ENCODE measurements at places on chromosomes 6 and 20. TPM values are rescaled to one million over a fixed set of nuclear protein-coding genes. Genes with fewer than 3 reads are reported as not detected.

DNA sequence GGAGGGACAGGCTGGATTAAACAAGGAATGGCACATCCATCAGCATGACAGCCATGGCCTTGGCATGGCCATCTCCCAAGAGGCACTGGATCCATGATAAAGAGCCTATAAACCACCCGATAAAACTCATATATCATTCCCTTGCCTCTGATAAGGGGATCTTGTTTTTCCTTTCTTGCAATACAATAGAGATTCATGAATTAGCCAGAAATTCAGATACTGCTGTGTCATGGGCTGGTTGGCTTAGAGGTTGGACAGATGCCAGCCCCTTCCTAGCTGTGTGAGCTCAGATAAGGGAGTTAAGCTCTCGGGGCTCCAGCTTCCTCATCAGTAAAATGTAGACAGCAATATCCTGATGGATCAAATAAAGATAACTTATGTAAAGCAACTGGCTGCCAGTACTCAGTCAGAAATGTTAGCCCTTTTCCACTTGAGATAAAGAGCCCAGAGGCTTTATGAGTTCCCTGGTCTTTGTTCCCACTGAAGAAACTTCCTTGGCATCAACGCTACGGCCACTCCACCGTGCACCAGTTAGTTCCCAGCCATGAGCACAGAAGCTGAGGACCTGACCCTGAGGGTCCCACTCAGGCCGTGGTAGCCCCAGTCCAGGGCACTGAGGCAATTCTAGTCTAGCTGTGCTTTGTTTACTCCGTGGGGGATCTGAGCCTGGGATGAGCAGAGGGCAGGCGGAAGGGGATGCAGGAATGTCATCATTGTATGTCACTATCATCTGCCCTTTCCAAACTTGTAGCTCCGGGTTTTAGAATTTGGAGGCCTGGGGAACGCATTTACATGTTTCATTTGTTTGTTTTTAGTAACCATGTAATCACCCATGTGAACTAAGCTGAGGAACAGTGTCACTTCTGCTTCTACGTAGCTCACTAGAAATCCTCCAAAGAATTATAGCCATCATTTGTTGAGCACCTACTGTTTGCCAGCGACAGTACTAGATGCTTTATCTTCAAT is 67.2 kb upstream of the TBC1D7 start:
- peaks cover 6% of the 10 kb centered on the region for H3K4me1 ChIP-seq
- H3K27ac ChIP-seq: no peak overlapping the region
- DNase-seq: no peak
- H3K27me3 ChIP-seq: no peaks in the 10 kb centered on the region
- no peaks in the 10 kb centered on the region for H3K36me3 ChIP-seq

GRCh38 chr20:56900252-56900651 is 271.1 kb downstream of the TFAP2C start:
- no peak overlapping the region for H3K27ac ChIP-seq
- no peaks in the 10 kb centered on the region for H3K36me3 ChIP-seq
- H3K4me3 ChIP-seq: no peak overlapping the region
- no peaks in the 10 kb centered on the region for H3K4me1 ChIP-seq
- H3K27me3 ChIP-seq: no peaks in the 10 kb centered on the region
- no peak for DNase-seq

- H3K27ac ChIP-seq: no peak overlapping the region
- peaks cover 10% of the 10 kb centered on the region for H3K4me1 ChIP-seq
- H3K36me3 ChIP-seq: peaks cover 66% of the 10 kb centered on the region
- DNase-seq: no peak
- H3K4me3 ChIP-seq: no peak overlapping the region
Observed at GRCh38 chr20:51463998-51464397, 78.5 kb downstream of the NFATC2 start.

- H3K36me3 ChIP-seq: peaks cover 6% of the 10 kb centered on the region
- H3K27ac ChIP-seq: no peak overlapping the region
Observed at GRCh38 chr6:106316375-106316766, 9.2 kb downstream of the ATG5 start.

- H3K36me3 ChIP-seq: no peaks in the 10 kb centered on the region
- no peaks in the 10 kb centered on the region for H3K27me3 ChIP-seq
- H3K4me1 ChIP-seq: peaks cover 9% of the 10 kb centered on the region
- no peak overlapping the region for H3K27ac ChIP-seq
- no peak for DNase-seq
Observed at GRCh38 chr6:44917430-44917829, 410.7 kb upstream of the RUNX2 start.

The TPD52L1 gene
- polyA plus RNA-seq: 0.67 TPM

Data from naive thymus-derived CD4-positive, alpha-beta T cell (primary cell).